IMR-90 (cell line): ENCODE measurements at places on chromosomes 4 and X. TPM values are rescaled to one million over a fixed set of nuclear protein-coding genes. Genes with fewer than 3 reads are reported as not detected.

The CXorf51B gene
- total RNA-seq: not detected in 2 replicates

The MAP7D2 gene
- under 0.01 and 0.18 TPM in 2 replicates for total RNA-seq

The SPANXC gene
- total RNA-seq: not detected in 2 replicates

The IL3RA gene
- total RNA-seq: not detected in 2 replicates

The IL15 gene
- 5.2 and 5.8 TPM in 2 replicates for total RNA-seq

GRCh38 chr4:27985522-27985921 is 1124.9 kb downstream of the STIM2 start:
- DNase-seq: no peak

- DNase-seq: no peak
Observed at GRCh38 chrX:9456250-9457074, 8.4 kb upstream of the TBL1X start.

DNA sequence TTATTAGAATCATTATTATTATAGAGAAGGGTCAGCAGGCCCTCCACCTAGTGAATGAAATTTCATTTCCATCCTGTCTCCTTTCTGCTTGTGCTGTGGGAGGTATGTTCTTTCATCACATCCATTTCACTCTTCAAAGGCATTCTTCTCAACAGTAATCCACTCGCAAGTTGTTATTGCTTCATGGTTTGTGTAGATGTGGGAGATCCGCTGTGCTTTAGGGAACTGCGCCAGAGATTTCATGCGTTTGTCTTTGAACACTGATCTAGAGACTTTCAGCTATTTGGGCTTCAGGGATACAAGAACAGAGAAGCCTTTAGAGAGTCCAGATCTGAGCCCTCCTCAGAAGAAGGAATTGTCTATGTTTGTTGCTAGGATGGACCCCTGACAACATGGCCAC is 53.5 kb upstream of the PUDP start:
- no peak for DNase-seq

DNA sequence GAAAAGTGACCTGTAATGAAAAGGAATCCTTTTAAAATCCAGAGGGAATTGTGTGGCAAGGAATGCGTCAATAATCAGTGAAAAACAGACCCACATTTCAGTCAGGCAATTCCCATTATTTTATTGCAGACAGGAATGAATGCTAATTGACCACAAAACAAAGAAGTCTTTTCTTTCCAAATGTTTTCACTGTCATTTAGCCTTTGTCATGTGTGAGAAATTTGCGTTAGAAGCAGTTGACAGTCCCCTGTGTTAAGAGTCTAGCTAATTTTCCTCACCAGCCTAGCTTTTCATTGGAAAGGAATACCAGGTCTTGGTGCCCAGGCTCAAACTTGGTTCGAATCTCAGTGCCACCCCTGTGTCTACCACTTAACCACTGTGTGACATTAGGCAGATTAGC is 83.4 kb downstream of the KIT start:
- no peak for DNase-seq

DNA sequence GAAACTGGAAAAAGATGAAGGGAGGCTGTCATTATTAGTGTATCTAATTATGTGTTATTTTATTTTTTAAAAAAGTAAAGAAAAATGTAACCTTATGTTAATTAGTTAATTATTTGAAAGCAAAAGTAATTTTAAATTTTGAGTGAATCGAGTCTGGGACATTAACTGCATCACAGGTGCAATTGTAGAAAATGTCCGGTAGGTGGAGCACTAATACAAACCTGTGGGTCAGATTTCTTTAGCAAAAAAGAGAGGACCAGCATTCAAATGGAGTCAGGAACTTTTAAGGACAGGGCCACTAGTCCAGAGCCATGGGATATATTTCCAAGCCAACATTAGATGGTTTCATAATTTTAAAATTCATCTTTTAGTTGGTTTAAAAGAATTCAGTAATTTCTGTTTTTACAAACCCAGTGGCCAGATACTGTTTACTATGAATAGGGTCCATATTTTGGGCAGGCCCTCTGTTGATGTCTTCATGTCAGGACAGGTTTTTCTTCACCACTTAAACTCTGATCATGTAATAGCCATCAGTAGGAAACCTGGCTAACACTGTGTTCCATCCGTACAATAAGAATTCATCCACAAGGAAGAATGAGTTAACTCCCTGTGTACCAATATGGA is 27.2 kb downstream of the BST1 start:
- DNase-seq: peak; percentile 53

GRCh38 chr4:68359508-68359907 is 9.6 kb upstream of the YTHDC1 start:
- DNase-seq: no peak
